Frontal cortex (tissue), 4 donors: ENCODE measurements at places on chromosomes 11 and 22. TPM values are rescaled to one million over a fixed set of nuclear protein-coding genes. Genes with fewer than 3 reads are reported as not detected.

Gene FIBIN
- 6.5 TPM for total RNA-seq

- no peak for DNase-seq
These were observed 201.7 kb upstream of the PDGFD start for GRCh38 chr11:104365676-104366075.

DNA sequence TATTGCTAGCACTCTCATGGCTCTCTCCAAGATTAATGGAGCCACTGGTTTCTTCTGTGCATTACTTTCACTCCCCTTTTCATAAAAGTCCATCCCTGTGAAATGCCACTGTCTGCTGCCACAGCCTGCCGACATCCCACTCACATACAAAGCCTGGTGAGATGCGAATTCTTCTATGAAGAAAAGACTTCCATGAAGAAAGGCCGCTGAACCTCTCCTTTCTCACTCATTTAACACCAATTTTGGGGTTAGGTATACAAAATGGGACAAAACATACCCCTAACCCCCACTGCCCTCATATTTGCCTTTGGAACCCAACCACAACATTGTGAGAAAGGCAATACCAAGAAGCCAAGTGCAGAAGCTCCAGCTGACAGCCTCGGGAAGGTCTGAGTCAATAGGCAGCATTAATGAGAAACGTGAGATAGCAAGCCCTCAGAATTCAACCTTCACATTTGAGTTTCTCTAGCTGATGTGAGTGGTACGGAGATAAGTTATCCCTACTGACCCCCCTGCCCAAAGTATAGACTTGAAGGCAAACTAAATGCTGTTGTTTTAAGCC is 156.4 kb downstream of the ATG16L2 start:
- DNase-seq = no peak

Gene SLC37A2
- 1.2 TPM for total RNA-seq

DNA sequence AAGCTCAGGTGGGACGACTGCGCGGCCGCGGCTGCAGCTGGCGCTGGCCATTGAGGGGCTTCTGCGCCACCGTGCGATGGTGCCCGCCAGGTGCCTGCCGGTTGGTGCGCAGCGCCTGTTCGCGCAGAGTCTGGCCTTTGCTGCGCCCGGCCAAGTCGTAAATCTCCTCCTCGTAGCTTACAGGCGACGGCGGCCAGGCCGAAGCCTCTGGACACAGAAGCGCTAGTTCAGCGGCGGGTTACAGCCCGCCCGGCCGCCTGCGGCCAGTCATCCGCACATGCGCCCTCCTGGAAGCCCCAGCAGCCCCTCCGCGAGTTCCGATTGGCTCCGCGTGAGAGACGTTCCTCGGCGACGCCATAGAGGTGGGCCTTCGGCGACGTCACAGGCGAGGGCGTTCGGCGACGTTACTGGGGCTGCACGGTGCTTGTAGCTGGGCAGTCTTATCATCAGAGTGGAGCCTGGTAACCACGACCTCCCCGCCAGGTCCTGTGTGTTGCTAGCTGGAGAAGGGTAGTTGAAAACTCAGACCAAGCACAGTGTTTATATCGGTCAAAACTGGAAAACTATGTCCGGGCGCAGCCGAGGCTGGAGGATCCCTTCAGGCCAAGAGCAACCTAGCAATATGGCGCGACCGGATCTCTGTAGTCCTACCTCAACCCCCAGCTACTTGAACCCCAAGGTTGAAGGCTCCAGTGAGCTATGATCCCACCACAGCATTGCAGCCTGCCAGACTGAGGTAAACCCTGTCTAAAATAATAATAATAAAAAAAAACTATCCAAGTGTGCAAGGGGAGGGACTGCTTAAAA is 265.7 kb downstream of the OR4C45 start:
- no peak for DNase-seq

DNA sequence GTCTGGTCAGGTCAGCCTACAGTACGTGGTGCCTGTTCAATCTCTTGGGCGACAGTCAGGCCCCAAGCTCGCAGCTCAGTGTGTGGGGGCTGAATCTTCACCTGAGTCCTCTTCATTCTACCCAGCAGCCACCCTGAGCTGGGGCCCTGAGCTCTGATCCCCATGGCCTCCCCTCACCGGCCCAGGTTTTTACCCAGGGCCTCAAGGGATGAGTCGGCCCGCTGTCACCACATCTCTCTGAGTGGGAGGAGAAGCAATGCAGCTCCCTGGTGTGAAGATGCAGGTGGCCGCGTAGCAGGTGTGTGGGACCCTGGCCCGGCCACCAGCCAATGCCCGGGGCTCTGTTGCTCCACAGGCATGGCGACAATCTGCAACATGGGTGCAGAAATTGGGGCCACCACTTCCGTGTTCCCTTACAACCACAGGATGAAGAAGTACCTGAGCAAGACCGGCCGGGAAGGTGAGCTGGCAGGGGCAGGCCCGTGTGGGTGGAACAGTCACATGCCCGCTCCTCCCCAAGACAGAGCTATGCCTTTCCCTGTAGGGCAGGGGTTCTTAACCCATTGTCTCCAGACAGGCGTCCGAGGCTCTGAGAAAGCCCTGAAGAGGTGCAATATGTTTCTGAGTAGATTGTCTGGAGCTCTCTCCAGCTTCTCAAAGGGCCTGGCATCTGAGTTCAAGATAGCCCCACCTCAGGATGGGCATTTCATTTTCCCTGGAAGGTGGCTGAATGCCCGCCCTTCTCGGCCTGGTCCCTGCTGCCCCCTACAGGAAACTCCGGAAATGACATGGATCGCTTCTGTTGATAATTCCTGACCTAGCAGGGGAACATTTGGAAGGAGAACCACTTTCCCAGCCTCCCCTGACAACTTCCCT is 26.9 kb downstream of the POLR3H start:
- peak; percentile 81 for DNase-seq

Gene PLAAT5
- total RNA-seq = 2.4 TPM

- DNase-seq = no peak
These were observed 35.9 kb upstream of the HORMAD2 start for GRCh38 chr22:30044369-30044768.
